T-helper 1 cell treated with Interleukin-12 subunit alpha and Interleukin-12 subunit beta and Interleukin-4 antibody, amounts not matched to agents 30 ng/mL and 1 ng/mL, for 36 hours (primary cell): ENCODE measurements at places on chromosomes 2 and 18. TPM values are rescaled to one million over a fixed set of nuclear protein-coding genes. Genes with fewer than 3 reads are reported as not detected.

The DNAJC5G gene
- not detected in 2 replicates for total RNA-seq

The ITGAV gene
- total RNA-seq = 8.5 and 10.1 TPM in 2 replicates

The TGFA gene
- total RNA-seq = 0.05 TPM in 1 of 2 replicates, not detected in the other

The NCK2 gene
- 68.3 and 74.3 TPM in 2 replicates for total RNA-seq

The SATB2 gene
- 0.10 TPM in 2 replicates for total RNA-seq

The CRYGA gene
- total RNA-seq = not detected in 2 replicates

The PARD6G gene
- 0.05 TPM in 1 of 2 replicates, not detected in the other for total RNA-seq

The STPG4 gene
- total RNA-seq = 0.22 TPM in 1 of 2 replicates, not detected in the other

The BMP10 gene
- 0.27 TPM in 1 of 2 replicates, not detected in the other for total RNA-seq

The PCBP1 gene
- total RNA-seq = 443 and 445 TPM in 2 replicates

The EFR3B gene
- 0.07 TPM in 2 replicates for total RNA-seq

The ACVR2A gene
- total RNA-seq = 5.7 TPM in 2 replicates

The ANKRD62 gene
- total RNA-seq = not detected in 2 replicates

The DIS3L2 gene
- 41.9 and 45.6 TPM in 2 replicates for total RNA-seq

The INPP1 gene
- total RNA-seq = 9.4 and 9.9 TPM in 2 replicates

The EPHA4 gene
- total RNA-seq = 11.5 TPM in 2 replicates

The GALNT3 gene
- 15.4 and 17.5 TPM in 2 replicates for total RNA-seq
